ENCODE measurements at places on chromosomes 13 and 19. TPM values are rescaled to one million over a fixed set of nuclear protein-coding genes. Genes with fewer than 3 reads are reported as not detected.
A peak's percentile ranks its signal among the peaks of the same experiment; 100 is the strongest.

DNA sequence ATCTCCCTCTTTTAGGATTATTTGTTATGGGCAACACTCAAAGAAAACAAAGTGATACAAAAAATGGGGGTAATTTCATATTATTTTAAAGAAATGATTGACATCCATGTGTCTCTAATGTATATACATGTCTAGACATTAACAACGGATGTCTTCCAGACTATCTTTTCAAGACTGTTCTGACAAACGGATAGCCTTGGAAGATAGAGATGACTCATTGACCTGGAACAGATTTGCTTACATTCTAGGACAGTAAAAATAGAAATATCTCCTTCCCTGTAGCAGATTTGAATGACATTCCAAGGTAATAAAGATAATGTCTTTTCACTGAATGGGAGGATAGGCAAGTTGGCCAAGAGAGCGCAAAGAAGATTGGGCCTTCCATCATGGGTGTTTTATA is 26.2 kb upstream of the SLITRK6 start:
- no peak for DNase-seq

- DNase-seq: no peak
These were observed 10.4 kb downstream of the GJB2 start for GRCh38 chr13:20182231-20182846.

GRCh38 chr13:24228852-24229458 is 68.4 kb downstream of the SPATA13 start:
- peak; percentile 59 for DNase-seq

DNA sequence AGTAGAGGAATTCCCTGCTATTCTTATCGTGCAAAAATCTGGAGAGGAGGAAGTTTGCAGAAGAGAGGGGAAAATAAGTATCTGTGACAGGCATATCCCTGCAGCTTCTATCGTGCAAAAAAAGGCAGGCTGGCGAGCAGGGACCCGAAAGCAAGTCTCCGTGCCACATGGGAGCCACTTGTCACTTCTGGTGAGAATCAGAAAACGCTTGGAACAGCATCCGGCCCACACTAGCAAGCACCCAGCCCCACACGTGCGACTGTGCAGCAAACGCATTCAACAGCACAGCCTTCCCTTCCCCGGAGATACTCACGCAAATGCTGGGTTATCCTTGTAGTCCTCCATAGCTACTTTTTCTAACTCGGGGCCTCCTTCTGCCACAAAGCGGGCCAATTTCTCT is 16.9 kb downstream of the SUGP1 start:
- DNase-seq: no peak

GRCh38 chr19:4803736-4804695 is 12.5 kb downstream of the FEM1A start:
- DNase-seq: peak; percentile 69

- DNase-seq: no peak
These were observed 3.4 kb downstream of the SF3A2 start for GRCh38 chr19:2239771-2240770.

DNA sequence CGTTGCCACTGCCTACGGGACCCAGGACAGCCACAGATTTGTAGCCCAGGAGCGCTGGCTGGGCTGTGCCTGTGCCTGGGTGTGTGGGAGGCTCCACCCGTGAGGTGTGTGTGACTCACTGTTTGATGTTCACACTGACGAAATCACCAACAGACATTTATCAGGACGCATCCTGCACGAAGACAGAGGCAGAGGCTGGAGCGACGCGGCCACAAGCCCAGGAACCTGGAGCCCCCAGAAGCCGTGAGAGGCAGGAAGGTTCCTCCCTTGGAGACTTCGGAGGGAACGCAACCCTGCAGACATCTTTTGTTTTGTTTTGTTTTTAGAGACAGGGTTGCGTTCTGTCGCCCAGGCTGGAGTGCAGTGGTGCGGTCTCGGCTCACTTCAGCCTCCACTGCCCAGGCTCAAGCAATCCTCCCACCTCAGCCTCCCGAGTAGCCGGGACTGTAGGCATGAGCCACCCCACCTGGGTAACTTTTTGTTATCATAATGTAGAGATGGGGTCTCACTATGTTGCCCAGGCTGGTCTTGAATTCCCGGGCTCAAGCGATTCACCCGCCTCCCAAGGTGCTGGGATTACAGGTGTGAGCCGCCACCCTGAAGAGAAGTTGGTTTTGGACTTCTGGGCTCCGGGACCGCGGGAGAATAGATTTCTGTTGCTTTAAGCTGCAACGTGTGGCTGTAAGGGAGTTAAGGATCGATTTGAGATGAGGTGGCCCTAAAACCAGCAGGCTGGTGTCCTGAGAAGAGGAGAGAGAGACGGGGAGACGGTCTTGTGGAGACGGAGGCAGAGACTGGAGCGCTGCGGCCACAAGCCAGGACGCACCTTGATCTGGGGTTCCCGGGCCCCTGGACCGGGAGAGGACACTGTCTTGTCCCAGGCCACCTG is 24.9 kb upstream of the WDR18 start:
- no peak for DNase-seq

DNA sequence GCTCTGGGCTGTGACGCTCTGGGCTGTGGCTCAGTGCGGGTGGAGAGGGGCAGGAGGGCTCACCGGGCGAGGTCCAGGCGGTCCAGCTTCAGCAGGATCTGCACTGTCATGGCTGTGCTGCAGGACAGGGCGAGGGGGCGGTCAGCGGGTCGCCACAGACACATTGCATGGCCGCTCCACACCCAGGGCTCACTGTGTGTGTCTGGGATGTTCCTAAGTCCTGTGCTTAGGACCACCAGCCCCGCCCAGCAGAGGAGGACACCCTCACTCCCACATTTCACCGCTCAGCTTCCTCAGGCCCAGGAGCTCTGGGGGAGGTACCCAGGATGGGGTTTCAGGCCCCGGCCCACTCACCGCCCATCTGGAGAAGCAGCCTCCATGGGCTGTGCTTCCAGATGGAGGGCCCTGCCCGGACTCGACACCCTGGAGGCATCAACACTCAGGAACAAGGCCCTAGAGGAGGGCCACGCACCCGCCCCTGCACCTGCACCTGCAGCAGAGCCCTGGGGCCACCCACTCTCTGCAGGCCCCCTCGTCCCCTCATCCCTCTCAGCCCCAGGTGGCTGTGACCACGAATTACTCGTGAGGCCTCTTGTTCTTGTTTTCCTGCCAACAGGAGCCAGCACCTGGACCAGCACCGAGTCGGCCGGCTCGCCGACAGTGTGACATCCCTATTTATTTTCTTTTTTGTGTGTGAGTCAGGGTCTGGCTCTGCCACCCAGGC is 9.7 kb upstream of the CERS1 start:
- DNase-seq: no peak

GRCh38 chr13:67033170-67033569 is 197.0 kb downstream of the PCDH9 start:
- no peak for DNase-seq

- DNase-seq: no peak
These were observed 2009.6 kb downstream of the OLFM4 start for GRCh38 chr13:55038230-55038629.

DNA sequence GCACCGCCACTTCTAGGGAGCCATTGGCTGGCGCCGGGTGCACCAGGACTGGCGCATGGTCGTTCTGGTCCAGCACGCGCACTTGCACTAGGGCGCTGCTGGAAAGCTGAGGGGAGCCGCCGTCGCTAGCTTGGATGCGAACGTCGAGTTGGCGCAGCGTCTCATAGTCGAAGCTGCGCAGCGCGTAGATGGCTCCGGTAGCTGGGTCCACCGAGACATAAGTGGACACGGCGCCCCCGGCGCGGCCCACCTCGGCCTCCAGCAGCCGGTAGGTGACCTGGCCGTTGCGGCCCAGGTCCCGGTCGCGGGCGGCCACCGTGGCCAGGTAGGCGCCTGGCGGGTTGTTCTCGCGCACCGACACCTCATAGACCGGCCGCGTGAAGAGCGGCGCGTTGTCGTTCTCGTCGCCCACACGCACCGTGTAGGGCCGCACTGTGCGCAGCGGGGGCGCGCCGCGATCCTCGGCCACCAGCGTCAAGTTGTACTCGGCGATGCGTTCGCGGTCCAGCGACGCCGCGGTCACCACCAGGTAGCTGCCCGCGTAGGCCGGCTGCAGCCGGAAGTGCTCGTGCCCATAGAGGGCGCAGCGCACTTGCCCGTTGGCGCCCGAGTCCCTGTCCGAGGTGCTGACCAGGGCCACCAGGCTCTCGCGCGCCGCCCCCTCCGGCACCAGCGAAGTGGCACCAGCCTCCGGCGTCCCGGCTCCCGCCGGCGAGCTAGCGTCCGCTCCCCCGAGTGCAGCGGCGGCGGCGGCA is 1.7 kb downstream of the PCDH8 start:
- DNase-seq: no peak

- no peak for DNase-seq
These were observed 68.2 kb downstream of the STK24 start for GRCh38 chr13:98508685-98509084.

DNA sequence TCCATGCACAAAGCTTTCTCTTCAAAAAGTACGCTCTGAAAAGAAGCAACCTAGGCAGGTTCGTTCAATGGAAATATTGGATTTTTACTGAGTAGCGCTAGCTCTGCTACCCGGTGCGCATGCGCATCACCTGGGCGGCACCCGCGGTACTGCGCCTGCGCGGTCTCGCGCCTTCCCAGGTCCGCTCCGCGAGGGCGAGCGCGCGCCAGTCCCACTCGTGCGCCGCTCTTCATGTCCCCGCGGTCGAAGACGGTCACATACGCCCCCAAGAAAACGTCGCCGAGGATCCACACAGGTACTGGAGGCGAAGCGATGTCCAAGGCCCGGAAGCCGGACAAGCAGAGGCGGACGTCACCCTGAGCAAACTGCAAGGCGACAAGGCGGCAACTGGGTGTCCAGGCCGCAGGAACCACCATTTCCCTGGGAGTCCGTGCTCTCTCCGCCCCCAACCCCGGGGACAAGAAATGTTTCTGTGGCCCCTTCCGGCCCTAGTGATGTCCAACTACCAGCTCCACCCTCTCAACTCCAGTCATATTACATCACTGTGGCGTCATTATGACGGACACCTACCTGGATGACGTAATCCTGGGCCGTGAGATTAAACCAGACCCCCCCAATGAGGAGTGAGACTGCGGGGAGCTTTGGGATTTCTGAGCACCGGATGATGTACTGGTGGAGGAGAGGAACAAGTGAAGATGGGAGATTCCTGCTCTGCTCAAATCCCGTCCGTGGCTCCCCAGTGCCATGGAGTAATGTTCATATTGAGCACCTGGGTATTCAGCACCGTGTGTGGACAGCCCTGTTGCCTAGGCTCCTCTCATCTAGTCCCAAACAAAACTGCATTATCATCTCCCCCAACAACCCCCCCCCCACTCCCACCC is 4.8 kb upstream of the KCNC3 start:
- DNase-seq: peak; percentile 71

DNA sequence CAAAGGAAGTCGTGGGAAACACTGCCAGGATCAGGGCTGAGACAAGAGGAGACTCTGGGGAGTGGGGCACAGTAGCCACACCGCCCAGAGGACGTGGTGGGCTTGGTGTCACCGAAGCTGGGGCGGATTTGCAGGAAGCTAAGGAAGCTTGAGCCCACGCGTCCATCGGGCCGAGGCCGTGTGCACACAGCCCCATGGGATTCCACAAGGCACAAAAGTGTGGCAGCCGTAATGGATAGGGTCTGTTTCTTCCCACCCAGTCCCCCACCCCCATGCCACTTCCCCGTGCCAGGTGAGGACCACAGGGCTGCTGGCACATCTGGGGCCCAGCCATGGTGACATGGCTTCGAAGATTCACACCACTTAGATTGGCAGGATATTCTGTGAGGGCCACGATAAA is 153.2 kb upstream of the SPACA7 start:
- DNase-seq: no peak

GRCh38 chr19:6087074-6087571 is 23.2 kb downstream of the RFX2 start:
- no peak for DNase-seq

DNA sequence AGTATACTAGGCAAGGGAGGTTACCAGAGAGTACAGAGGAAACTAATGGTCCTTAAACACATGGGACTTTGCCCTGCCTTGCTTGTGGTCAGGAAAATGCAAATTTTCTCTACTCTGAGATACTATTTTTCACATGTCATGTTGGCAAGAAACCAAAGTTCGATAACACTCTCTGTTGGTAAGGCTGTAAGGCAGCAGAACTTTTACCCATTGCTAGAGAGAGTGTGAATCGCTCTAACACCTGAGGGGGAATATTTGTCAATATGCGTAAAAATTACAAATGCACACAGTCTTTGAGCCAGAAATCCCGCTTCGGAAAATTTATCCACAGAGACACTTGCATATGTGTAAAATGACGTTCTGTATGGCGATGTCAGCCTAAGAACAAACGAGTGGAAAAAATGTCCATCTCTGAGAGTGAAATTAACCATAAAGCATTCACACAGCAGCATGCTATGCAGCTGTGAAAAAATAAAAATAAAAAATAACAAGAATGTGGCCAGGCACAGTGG is 9.5 kb upstream of the RFX1 start:
- DNase-seq: no peak

DNA sequence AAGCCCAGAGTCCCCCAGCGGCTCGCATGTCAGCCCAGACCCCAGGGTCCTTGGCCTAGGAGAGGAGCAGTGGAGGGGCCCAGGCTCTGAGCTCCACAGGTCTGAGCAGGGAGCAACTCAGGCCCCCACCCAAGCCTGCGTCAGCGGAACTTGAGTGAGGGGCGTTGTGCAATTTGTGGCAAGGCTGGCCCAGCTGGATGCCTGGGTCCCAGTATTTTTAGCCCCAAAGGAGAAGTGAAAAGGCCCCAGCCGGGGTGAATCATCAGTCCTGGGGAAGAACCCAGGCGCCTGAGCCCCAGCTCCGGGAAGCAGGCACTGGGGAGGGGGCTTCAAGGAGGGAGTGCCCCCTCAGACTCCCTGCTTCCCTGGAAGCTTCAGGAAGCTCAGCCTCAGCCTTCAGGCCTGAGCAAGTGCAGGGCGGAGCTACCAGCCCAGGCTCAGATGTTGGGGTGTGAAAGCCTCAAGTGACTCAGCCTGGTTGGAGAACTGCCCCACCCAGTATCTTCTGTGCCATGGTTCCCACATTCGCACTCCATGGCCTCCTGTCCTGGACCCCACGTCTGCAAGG is 7.2 kb downstream of the MED29 start:
- DNase-seq: peak; percentile 68

ONECUT3 gene
- not detected for polyA plus RNA-seq

SCN1B gene
- polyA plus RNA-seq: 3.6 TPM

HIPK4 gene
- not detected for polyA plus RNA-seq

FLT3LG gene
- polyA plus RNA-seq: 3.9 TPM
